IMR-90 (cell line): ENCODE measurements at places on chromosomes 13 and 19. TPM values are rescaled to one million over a fixed set of nuclear protein-coding genes. Genes with fewer than 3 reads are reported as not detected.

DNA sequence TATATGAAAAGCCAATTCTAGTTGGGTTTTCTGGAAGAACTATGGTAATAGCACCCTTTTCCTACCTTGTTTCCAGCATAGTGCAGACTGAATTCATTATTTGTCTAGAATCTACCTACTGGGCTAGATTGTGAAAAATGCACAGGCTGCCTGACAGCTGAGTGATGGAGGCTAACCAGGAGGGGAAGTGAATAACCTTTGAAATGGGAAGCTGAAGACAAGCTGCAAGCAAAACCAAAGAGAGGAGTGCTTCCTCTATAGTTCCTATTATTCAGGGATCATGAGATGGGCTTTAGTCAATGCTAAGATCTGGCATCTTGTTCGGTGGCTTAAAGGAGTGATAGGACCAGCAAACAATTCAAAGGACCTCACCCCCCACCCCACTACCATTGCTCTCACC is 26.9 kb downstream of the MZT1 start:
- no peaks in the 10 kb centered on the region for H3K36me3 ChIP-seq
- no peaks in the 10 kb centered on the region for H3K4me1 ChIP-seq
- no peaks in the 10 kb centered on the region for H3K27me3 ChIP-seq
- no peak overlapping the region for H3K4me3 ChIP-seq

ZNF577 gene
- total RNA-seq = 2.9 and 4.4 TPM in 2 replicates

ENOX1 gene
- 1.3 and 1.9 TPM in 2 replicates for total RNA-seq

CCDC8 gene
- total RNA-seq = 10.2 and 10.3 TPM in 2 replicates

APOC1 gene
- total RNA-seq = not detected in 2 replicates

- peaks cover 2% of the 10 kb centered on the region; the same call in 1 of the 2 replicates for H3K4me1 ChIP-seq
- H3K4me3 ChIP-seq = no peak overlapping the region
- no peak for DNase-seq
- no peaks in the 10 kb centered on the region for H3K27me3 ChIP-seq
- no peak overlapping the region for H3K27ac ChIP-seq
- H3K36me3 ChIP-seq = peaks cover 33% of the 10 kb centered on the region
These were observed 16.3 kb downstream of the ZNF507 start for GRCh38 chr19:32361574-32362317.
